ENCODE measurements at places on chromosomes 1 and 21.

DNA sequence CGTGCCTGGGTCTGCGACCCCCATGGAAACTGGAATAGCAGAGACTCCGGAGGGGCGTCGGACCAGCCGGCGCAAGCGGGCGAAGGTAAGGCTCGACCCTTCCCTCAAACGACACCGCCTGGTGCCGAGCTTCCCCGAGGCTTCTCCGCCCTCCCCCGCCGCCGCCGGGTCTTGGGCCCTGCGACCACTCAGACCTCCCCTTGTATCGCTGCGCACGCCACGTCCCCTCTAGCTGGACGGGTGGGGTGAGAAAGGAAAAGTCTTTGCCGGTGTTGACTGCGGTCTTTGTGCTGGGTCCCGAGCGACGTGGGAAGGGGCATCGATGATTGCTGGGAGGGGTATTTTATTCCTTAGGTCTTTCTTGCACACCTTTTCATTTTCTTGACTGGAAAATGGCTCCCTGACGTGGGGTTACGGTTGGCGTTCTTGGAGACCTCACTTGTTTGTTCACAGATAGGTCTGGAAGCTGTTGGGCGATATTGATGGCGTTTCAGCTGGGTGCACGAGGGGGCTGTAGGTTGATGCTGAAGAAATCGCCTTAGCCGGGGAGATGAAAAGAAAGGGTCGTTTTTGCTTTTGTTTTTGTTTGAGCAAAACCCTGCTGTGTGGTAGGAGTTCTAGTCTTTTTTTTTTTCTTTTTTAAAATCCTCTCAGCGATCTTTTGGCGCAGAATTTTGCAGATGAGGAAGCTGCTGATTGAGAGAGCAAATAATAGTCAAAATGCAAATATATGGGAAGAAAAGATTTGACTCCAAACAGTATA lies 776 bp downstream of the KDM1A start:
- DNase-seq, result no peak

DNA sequence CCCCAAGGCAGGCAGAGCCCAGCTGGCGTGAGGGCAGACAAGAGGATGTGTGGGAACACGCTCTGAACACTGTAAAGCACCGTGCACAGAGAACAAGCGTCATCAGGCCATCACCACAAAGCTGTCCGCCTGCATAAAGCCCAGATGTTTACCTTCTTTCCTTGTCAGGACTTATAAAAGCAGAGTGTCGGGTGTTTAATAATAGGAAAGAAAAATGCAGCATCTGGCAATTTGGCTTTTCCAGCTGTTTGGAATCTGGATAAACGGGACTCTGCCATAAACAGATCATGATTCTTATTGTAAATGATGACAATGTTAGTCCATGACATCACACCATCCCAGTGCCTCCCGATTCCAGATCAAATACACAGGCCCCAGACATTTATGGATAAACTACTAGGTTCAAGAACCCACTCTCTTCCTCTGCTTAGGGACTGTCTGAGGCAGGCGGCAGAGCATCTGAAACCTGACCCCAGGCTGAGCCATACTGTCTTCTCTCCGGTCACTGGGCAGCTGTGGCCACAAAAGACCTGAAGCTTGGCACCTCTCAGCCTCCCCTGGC lies 4.2 kb downstream of the GLIS1 start:
- no peak for DNase-seq

GRCh38 chr1:152960452-152961044 lies 9.9 kb upstream of the SPRR4 start:
- no peak for DNase-seq

- DNase-seq, result no peak
Measured at GRCh38 chr1:219189021-219189824, 15.5 kb downstream of the LYPLAL1 start.

GRCh38 chr1:67514300-67514699 lies 84.1 kb upstream of the SERBP1 start:
- no peak for DNase-seq

GRCh38 chr1:109225308-109225707 lies 11.6 kb downstream of the SARS1 start:
- no peak for DNase-seq

DNA sequence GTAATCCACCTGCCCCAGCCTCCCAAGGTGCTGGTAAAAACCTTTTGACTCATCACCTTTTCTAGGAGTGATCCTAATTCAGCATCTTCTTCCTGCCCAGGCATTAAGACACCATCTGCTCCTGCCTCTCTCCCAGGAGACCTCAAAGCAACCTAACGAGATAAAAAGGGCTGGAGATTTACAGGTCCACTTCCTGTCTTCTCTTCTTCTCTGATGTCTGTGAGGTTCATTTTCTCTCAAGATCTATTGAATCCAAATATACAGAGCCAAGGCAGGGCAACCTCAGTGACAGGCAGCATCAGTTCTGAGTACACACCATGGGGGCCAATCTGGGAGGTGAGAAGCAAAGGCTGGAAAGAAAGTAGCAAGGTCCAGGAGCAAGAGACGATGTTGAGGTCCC lies 219.4 kb downstream of the SETD4 start:
- no peak for DNase-seq

GRCh38 chr1:24329797-24330543 lies 10.8 kb downstream of the GRHL3 start:
- DNase-seq, result no peak

DNA sequence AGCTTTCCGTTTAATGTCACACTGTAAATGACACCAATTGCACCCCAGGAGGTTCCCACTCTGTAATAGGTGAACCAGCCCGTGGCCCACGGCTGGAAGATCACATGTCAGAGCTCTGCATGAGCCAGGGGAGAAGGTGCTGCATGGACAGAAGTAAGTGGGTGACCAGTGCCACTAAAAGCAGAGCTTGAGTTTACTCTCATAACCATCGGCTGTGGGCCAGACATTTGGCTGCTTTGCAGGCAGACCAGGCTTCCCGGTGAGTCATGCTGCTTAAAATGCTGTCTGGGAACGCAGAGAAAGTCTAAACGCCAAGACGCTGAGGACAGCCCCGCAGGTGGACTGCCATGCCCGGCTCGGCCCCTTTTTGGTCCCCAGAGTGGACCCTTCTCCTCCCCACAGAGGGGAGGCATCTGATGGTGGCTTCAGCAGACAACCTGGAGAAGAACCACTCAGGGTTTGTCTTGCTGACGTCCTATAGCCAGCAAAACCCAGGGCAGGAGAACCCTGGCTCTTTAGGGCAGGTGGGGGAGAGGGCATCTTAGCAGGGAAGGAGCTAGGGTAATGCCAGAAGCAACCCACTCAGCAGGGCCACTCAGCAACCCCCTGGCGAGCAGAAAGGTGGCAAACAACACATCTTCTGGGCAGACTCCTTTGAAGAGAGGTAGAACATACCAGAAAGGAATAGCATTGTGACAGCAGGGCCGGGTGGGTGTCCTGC lies 7.3 kb downstream of the KIAA2013 start:
- no peak for DNase-seq

DNA sequence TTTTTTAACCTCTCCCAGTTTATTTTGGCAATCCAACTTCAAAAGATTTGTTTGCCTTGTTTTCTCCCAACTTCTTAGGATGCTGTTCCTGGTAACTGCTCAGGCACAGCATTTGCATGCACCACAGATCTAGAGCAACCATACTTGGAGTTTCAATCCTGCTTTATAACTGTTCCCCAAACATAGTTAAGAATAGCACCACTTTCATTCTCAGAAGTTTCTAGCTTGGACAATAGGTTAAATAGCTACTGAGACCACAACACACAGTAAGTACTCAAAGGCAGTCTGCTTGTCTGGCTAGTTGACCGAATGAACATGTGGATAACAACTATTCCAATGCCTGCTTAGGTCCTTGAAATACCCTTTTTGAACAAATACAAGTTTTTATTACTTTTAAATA lies 76.8 kb downstream of the FOXJ3 start:
- DNase-seq, result no peak

- DNase-seq, result no peak
Measured at GRCh38 chr1:40308036-40308727, 8.9 kb downstream of the COL9A2 start.

DNA sequence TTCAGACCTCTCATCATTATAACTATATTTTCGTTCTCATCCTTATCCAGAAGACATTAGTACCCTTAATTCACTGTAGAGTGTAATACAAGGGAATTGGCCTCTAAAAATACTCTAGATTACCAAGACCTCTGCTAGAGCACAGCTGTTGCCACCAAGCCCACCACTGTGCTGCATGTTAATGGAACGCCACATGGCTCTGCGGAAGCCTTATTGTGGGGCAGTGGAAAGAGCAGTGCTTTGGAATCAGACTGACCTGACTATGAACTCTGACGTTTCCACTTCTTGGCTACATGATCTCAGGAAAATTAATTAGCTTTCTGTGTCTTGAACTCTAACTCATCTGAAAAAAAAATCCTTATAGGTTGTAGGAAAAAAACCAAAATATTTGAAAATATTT lies 222.1 kb downstream of the LMX1A start:
- DNase-seq, result no peak

- no peak for DNase-seq
Measured at GRCh38 chr1:68213843-68214242, 18.5 kb downstream of the WLS start.

- no peak for DNase-seq
Measured at GRCh38 chr1:50091068-50091467, 17.7 kb upstream of the ELAVL4 start.

- DNase-seq, result no peak
Measured at GRCh38 chr1:21293537-21294265, 3.4 kb upstream of the ECE1 start.

GRCh38 chr1:155117610-155118009 lies 10.1 kb upstream of the EFNA1 start:
- DNase-seq, result no peak

- DNase-seq, result no peak
Measured at GRCh38 chr1:2382621-2383361, 8.6 kb downstream of the MORN1 start.

- no peak for DNase-seq
Measured at GRCh38 chr1:191690931-191691330, 467.3 kb upstream of the RGS18 start.

DNA sequence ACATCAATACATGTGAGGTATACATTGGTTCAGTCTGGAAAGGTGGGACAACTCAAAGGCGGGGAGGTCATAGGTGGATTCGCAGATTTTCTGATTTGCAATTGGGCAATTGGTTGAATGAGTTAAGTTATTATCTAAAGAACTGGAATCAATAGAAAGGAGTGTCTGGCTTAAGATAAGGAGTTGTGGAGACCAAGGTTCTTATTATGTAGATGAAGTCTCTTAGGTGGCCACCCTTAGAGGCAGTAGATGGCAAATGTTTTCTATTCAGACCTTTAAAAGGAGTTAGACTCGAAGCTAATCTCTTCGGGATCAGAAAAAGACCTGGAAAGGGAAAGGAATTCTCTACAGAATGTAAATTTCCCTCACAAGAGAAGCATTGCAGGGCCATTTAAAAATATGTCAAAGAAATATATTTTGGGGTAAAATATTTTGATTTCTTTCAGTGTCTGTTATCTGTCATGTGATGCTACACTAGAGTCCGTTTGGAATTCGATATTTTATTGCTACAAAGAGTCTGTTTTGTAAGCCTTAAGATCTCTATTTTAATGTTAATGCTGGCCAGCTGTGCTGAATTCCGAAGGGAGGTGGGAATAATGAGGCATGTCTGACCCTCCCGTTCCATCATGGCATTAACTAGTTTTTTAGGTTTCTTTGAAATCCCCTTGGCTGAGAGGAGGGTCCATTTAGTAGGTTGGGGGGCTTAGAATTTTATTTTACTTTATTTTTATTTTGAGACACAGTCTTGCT lies 265.1 kb downstream of the PTPRU start:
- no peak for DNase-seq

DNA sequence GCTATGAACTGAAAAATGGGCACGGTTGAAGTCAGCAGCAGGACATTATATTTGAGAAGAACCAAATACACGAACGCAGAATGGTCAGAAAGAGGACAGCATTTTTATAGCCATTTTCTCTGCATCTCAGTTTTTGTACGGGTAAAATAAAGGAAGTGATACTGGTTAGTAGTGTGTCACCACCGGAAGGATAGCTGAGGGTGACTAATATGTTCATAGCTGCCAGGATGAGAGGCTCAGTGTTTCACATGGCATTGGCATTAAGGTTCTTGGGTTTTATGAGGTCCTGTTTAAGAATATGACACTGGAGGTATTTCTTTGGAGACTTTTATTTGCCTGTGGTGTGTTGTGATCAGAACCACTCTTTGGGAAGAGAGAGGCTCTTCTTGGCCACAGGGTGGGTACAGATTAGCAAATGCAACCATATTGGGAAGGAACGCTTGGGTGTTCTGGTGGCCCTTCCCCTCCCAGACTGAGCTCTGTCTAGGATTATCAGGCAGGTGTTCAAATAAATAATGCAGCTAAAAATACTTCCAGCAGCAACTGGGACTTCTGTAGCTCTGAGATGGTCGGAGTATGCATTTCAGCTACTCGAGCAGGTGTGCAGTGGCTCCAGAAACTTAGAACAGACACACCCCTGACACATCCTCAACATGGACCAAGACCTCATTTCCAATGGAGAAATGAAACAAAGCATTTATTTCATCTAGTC lies 158.2 kb downstream of the PBX1 start:
- no peak for DNase-seq

DNA sequence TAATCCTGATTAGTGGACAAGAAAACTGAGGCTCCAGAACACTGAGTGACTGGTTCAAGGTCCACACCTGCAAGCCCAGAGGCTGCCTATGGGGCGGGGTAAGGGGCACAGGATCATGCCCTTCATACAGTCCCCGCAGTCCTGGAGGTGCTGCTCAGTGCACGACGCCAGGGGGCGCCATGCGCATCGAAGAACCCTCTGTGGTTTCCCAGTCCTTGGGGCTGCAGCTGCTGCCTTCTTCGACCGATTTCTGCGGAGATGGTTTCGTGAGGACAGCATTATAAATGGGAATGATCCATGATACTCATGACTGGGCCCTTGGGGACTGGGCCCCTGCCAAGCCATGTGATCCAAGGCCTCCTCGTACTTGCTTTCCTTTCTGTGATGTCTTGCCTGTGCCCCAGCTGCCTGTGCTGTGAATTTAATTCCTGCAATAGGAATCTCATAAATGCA lies 37.1 kb upstream of the ARHGEF10L start:
- no peak for DNase-seq
